ENCODE measurements at places on chromosomes 7 and 10.
A peak's percentile ranks its signal among the peaks of the same experiment; 100 is the strongest.

- no peak for DNase-seq
- H3K27me3 ChIP-seq, result no peaks in the 10 kb centered on the region
- no peak overlapping the region for H3K27ac ChIP-seq
- no peak overlapping the region for H3K4me3 ChIP-seq
- H3K36me3 ChIP-seq, result no peaks in the 10 kb centered on the region
- no peaks in the 10 kb centered on the region for H3K4me1 ChIP-seq
Measured at GRCh38 chr7:17027143-17027788, 145.5 kb upstream of the AGR3 start.

- no peaks in the 10 kb centered on the region for H3K27me3 ChIP-seq
- H3K4me1 ChIP-seq, result peaks cover 16% of the 10 kb centered on the region
- DNase-seq, result no peak
Measured at GRCh38 chr10:488081-488932, 201.2 kb downstream of the DIP2C start.

DNA sequence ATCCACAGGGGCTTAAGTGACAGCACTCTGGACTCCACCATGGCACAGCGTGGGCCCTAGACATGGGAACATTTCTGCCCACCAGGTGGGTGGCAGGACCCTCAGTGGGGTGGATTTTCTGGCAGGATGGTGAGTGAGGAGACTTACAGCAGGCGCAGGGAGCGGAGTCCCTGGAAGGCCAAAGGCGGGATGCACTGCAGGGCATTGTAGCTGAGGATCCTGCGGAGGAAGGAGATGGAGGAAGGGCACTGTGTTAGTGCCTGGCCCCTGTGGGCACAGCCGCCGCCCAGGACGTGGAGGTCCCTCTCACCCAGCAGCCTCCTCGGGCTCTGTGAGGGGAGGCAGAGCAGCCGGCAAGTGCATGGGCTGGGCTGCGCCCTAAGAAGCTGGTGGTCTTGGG, 154.3 kb downstream of the SLIT1 start:
- H3K36me3 ChIP-seq, result no peaks in the 10 kb centered on the region
- H3K4me3 ChIP-seq, result no peak overlapping the region
- no peak for DNase-seq
- H3K27ac ChIP-seq, result no peak overlapping the region
- no peaks in the 10 kb centered on the region for H3K27me3 ChIP-seq

DNA sequence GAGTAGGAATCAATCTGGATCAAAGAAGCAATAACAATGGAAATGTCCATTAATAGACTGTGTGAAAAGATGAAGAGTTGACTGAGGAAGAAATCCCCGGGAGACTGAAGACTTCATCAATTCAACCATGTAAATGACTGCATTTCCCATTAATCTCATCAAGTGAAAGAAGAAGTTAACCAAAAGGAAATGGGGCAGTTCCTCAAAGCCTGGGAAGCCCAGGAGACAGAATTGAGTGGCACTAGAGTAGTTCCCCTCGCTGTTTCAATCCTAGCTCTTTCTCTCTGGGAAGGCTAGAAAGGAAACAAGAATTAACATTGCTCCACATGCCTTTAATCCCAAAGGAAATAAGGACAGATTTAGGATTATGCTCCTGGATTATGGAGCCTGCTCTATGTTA, 4.8 kb upstream of the OR6V1 start:
- H3K4me3 ChIP-seq, result no peak overlapping the region
- no peaks in the 10 kb centered on the region for H3K36me3 ChIP-seq
- no peak for DNase-seq
- H3K27me3 ChIP-seq, result no peaks in the 10 kb centered on the region

GRCh38 chr10:83734278-83734677, 405.0 kb upstream of the GHITM start:
- H3K4me1 ChIP-seq, result no peaks in the 10 kb centered on the region
- no peak overlapping the region for H3K27ac ChIP-seq
- DNase-seq, result no peak
- H3K27me3 ChIP-seq, result no peaks in the 10 kb centered on the region
- no peaks in the 10 kb centered on the region for H3K36me3 ChIP-seq
- H3K4me3 ChIP-seq, result no peak overlapping the region

DNA sequence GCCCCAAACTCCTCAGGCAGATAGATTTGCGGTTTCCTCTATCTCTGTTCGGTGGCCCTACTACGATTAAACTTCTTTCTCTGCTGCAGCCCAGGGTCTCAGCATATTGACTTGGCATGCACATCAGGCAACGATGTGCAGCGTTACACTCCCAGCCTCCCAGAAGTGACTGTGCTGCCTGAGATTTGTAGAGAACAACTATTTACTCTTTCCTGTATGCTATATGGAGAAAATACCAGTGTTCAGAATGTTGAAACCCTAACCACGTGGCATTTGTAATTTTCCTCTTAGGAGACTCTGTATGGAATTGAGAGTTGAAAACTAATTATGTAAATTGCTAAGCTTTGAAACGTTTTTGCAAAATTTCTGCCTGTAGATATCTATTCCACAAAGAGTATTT, 50.9 kb downstream of the GNAI1 start:
- peaks cover 4% of the 10 kb centered on the region for H3K4me1 ChIP-seq
- no peak overlapping the region for H3K4me3 ChIP-seq
- H3K36me3 ChIP-seq, result no peaks in the 10 kb centered on the region
- no peaks in the 10 kb centered on the region for H3K27me3 ChIP-seq
- no peak for DNase-seq

DNA sequence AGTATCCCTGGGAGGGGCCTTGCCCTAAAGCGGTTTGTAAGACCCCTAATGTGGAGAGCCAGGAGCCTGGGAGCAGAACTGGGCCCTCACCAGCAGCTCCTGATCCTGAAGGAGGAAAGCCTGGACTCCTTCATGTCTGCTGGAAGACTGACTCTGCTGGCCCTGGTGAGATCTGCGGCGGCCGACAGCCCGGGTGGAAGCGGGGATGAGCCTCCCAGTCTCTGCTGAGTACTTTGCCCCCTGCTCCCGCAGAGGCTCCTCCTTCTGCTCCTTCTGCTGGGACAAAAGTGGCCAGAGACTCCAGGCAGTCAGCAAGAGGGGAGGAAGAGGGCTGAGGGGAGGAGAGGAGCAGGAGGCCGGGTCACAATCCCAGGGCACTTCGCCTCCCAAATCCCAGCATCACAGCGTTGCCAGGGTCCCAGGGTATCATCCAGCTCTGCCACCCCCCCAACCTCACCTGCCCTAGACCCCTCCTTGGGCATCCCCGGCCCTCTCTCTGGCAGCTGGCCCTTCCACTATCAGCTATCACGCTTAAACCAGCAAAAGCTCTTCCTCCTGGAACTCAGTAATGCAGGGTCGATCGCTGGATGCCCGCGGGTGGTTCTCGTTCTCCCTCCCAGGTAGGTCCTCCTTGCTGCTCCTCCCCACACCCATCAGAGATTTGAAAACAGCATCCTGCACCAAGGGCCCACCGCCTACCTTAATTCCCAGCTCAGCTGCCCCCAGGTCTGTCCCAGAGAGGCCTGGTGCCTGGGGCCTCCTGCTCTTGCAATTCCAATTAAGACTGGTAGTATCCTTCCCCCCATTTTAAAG, 7.9 kb downstream of the TBATA start:
- H3K4me1 ChIP-seq, result peaks cover 8% of the 10 kb centered on the region
- H3K27me3 ChIP-seq, result no peaks in the 10 kb centered on the region
- no peak overlapping the region for H3K27ac ChIP-seq
- no peaks in the 10 kb centered on the region for H3K36me3 ChIP-seq
- no peak overlapping the region for H3K4me3 ChIP-seq

DNA sequence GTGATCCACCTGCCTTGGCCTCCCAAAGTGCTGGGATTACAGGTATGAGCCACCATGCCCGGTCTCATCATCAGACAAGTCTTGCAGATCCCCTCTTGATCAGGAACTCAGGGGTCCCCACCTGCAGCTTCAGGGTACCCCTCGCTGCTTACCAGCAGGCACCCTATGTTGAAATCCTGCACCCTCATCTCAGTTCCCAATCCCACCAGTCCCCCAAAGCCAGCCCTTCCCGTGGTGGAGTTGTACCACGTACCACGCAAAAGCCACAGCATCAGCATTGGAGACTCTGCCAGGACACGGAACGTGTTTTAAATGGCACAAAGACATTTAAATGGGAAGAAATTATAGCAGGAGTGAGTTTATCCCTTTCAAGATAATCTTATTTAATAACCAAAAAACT, 202.0 kb downstream of the CUX1 start:
- no peak for DNase-seq
- H3K27ac ChIP-seq, result no peak overlapping the region
- no peaks in the 10 kb centered on the region for H3K27me3 ChIP-seq
- no peaks in the 10 kb centered on the region for H3K36me3 ChIP-seq
- no peak overlapping the region for H3K4me3 ChIP-seq

GRCh38 chr7:40945788-40946187, 757.1 kb downstream of the INHBA start:
- no peak overlapping the region for H3K4me3 ChIP-seq
- no peaks in the 10 kb centered on the region for H3K27me3 ChIP-seq
- H3K4me1 ChIP-seq, result no peaks in the 10 kb centered on the region
- no peaks in the 10 kb centered on the region for H3K36me3 ChIP-seq

- H3K4me3 ChIP-seq, result no peak overlapping the region
- H3K4me1 ChIP-seq, result no peaks in the 10 kb centered on the region
- no peaks in the 10 kb centered on the region for H3K36me3 ChIP-seq
- no peaks in the 10 kb centered on the region for H3K27me3 ChIP-seq
Measured at GRCh38 chr7:111080495-111081105, 10.3 kb upstream of the LRRN3 start.

- peaks cover 12% of the 10 kb centered on the region for H3K4me1 ChIP-seq
- no peaks in the 10 kb centered on the region for H3K36me3 ChIP-seq
- no peak overlapping the region for H3K27ac ChIP-seq
- H3K27me3 ChIP-seq, result no peaks in the 10 kb centered on the region
Measured at GRCh38 chr10:85919491-85920021, 447.0 kb downstream of the GRID1 start.

DNA sequence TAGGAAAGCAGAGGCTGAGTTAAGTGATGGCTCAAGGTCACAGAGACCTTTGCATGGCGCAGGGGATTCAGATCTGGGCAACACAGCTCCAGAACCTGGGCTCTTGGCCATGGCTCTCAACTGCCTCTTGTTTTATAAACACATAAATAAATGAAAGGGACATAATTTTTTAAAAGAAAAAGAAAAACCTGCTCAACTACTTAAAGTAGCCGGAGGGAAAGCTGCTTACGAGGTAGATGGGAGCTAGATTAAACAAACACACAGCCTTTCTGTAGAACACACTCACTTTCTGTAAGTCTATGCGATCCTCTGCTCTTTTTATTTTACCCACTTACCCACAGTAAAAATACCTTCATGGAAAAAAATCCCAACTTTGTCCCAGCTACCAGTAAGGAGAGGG, 81.3 kb downstream of the PIP4K2A start:
- H3K27ac ChIP-seq, result no peak overlapping the region
- no peak for DNase-seq
- H3K36me3 ChIP-seq, result no peaks in the 10 kb centered on the region
- H3K4me1 ChIP-seq, result no peaks in the 10 kb centered on the region

- no peak overlapping the region for H3K4me3 ChIP-seq
- no peaks in the 10 kb centered on the region for H3K4me1 ChIP-seq
- no peaks in the 10 kb centered on the region for H3K27me3 ChIP-seq
- DNase-seq, result no peak
- H3K27ac ChIP-seq, result no peak overlapping the region
Measured at GRCh38 chr7:119959811-119960210, 313.2 kb upstream of the KCND2 start.

- peaks cover 8% of the 10 kb centered on the region for H3K4me1 ChIP-seq
- H3K27ac ChIP-seq, result no peak overlapping the region
- no peak overlapping the region for H3K4me3 ChIP-seq
- no peaks in the 10 kb centered on the region for H3K36me3 ChIP-seq
Measured at GRCh38 chr10:71881647-71882355, 30.8 kb upstream of the PSAP start.

DNA sequence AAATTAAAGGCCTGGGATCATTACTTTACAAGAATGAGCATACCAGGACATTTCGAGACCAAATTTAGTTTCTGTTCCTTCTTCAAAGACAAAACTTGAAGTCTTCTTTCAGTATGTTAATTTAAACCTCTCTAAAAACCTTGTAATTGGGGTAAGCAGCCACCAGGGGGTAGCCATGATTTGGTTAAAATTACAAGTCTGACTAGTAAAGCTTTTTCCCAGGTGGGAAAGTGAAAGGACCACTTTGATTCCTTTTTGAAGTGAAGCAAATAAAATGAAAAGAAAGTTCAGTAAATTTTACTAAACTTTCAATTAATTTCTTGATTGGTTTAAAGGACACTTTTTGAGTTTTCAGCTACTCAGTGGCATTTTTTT, 294.3 kb downstream of the BBS9 start:
- no peak overlapping the region for H3K4me3 ChIP-seq
- H3K36me3 ChIP-seq, result no peaks in the 10 kb centered on the region
- DNase-seq, result no peak
- H3K4me1 ChIP-seq, result no peaks in the 10 kb centered on the region

- DNase-seq, result peak; percentile 79
- H3K27ac ChIP-seq, result no peak within 1 kb of the TSS
- no peaks in the 10 kb centered on the region for H3K27me3 ChIP-seq
- H3K4me1 ChIP-seq, result peaks cover 7% of the 10 kb centered on the region
- peak within 1 kb of the TSS; percentile 65 for H3K4me3 ChIP-seq
Measured at GRCh38 chr10:69629897-69630650, at the start of gene FAM241B. FAM241B (plus strand) TSS chr10:69630247; CDS start chr10:69631744, 1,497 bp downstream.

DNA sequence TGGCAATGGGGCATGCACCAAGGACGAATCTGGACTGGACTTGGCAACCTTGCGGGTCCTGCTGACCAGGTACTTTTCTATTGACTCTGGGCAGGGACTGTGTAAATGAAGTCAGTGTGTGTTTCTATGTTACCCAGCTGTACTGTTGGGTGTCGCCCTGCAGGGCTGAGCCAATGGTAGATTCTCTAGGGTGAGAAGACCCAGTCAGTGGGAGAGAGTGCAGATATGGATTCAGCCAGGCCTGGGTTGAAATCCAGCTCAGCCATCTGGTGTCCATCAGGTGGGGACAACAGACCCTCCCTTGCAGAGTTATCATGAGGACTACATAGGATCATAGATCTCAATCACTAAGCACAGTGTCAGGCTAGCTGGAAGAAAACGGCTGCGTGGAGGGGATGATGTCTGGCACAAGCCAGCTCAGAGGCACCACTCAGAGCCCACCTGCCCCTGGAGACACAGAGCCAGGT, 4.9 kb upstream of the PPIF start:
- H3K4me3 ChIP-seq, result no peak overlapping the region
- H3K27me3 ChIP-seq, result no peaks in the 10 kb centered on the region
- no peaks in the 10 kb centered on the region for H3K36me3 ChIP-seq
- no peak for DNase-seq

- DNase-seq, result peak; percentile 82
- H3K36me3 ChIP-seq, result no peaks in the 10 kb centered on the region
- H3K27ac ChIP-seq, result no peak overlapping the region
- peaks cover 8% of the 10 kb centered on the region for H3K4me1 ChIP-seq
- no peak overlapping the region for H3K4me3 ChIP-seq
Measured at GRCh38 chr7:2451171-2452073, 24.8 kb downstream of the GRIFIN start.

GRCh38 chr10:61187601-61188000, 243.6 kb upstream of the RHOBTB1 start:
- no peaks in the 10 kb centered on the region for H3K36me3 ChIP-seq
- H3K4me1 ChIP-seq, result no peaks in the 10 kb centered on the region
- H3K27me3 ChIP-seq, result no peaks in the 10 kb centered on the region
- no peak for DNase-seq
- no peak overlapping the region for H3K4me3 ChIP-seq

DNA sequence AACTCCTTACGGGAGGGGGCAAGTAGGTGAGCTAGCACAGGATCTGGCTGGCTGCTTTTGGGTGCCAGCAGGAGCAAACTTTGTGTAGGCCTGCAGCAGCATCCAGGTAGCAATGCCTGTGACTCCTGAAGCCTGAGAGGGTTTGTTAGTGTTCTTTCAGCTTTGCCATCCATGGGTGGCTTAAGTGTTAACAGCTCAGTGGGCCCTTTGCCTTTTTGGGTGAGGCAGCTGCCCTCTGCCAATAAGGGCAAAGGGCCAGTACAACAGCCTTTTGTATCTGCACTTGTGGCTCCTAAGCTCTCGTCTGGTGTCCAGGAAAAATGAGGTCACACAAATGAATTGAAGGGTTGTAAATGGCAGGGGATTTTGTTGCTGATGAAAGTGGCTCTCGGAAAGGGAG, 359.0 kb upstream of the CHRM2 start:
- no peak overlapping the region for H3K4me3 ChIP-seq
